ENCODE measurements at places on chromosomes 2 and 18. TPM values are rescaled to one million over a fixed set of nuclear protein-coding genes. Genes with fewer than 3 reads are reported as not detected.

DNA sequence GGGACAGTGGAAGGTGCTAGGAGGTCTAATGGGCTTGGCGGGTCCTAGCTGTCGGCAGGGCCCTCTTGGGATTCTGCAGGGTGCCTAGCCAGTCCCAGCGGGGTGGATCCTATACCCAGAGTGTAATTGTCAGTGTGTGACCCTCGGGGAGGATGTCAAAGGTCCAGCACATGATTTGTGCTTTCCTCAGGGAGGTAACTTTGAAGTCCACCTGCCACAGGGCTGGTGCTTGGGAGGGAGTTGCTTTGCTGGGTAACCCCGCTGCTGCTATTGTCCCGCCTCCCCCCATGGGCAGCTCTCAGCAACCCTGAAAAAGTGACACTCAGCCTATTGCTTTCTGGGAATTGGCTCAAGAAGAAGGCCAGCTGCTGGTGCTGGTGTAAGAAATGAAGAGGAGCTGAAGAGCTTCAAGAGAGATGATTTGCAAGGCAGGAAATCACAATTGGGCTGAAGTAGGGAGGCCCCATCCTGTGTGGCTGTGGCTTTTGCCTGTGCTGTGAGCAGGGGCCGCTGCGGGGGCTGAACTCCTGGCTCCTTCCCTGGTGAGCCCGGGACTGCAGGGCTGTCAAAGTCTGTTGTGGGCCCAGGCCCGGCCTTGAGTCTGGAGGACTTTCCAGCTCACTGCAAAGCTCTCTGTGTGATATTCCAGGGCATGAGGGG is 36.4 kb downstream of the EMILIN2 start:
- DNase-seq, result no peak

- no peak for DNase-seq
These were observed 294.7 kb upstream of the EPAS1 start for GRCh38 chr2:46002507-46002883.

DNA sequence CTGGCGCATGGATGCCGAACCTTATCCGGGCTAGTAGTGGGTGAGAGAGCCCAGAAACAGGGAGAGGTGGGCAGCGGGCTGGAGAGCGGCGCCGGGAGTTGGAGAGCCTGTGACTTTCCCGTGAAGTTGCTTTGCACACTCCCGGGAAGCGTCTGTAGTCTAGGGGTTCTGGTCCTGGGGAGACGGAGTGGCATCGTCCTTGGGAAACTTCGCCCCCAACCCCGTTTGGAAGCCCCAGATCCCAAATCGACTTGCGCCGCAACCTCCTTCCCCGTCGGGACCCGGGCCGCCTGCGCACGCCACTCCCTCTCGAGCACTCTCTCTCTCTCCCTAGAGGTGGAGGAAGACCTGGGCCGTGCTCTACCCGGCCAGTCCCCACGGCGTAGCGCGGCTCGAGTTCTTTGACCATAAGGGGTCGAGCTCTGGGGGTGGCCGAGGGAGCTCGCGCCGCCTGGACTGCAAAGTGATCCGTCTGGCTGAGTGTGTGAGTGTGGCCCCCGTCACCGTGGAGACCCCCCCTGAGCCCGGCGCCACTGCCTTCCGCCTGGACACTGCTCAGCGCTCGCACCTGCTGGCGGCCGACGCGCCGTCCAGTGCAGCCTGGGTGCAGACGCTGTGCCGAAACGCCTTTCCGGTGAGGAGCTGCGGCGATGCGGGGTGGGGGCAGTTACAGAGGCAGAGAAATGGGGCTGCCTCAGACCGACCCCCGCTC is 456 bp downstream of the DOK1 start:
- peak; percentile 31 for DNase-seq

GRCh38 chr2:176164611-176165369 is 7.7 kb downstream of the HOXD3 start:
- no peak for DNase-seq

DNA sequence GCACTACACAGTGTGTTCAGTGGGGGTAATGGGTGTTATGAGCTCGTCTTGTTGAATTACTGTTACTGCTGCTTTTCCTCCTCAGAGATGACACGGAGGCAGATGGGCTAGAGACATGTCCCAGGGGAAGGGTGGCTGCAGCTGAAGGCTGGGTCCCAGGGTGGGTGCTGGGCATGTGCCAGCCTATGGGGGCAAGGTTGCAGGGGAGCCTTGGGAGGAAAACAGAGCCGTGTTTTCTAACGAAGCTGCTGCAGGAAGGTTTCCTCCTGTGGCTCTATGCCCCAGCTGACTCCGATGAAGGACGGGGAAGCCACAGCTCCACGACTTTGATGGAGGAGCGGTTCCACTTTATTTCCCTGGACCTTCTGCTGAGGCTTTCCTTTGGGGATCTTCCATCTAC is 42.4 kb downstream of the ASB18 start:
- DNase-seq, result no peak

DNA sequence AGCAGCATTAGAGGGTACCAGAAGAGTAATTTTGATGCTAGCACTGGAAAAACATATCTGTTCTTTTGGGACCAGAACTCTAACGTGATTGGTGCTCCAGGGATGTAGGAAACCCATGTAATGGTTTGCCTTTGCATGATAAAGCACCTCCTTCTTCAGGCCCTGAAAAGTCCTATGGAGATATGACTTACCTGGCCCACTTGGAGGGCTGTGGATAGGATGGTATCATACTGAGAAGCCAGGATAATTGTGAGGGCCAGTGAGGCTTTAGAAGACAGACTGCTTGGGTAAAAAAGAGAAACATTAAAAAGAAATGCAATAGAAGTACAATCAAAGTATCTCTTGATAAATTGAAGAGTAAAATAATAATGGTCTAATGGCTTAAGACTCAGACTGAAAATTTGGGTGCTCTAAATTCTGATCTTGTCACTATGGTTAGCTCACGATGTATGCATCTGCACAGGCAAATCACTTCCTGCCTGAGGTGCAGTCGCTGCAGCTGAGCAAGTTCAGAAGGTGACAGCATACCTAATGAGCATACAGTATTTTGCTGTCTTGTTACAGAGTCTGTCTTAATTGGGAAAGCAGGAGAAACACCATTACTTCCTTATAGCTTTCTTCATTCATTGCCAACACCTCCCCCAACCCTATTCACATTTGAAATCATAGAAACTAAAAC is 371.5 kb downstream of the NUP35 start:
- no peak for DNase-seq

- DNase-seq, result no peak
These were observed 267.0 kb upstream of the HS6ST1 start for GRCh38 chr2:128585706-128586105.

Gene KYNU
- 0.83 TPM for total RNA-seq

All from activated T-cell treated with anti-CD3 and anti-CD28 coated beads, Interleukin-2, amount 50 U/mL, for 4 hours (primary cell).